ENCODE measurements at places on chromosomes 3 and 15.
A peak's percentile ranks its signal among the peaks of the same experiment; 100 is the strongest.

GRCh38 chr3:141045849-141046248 is 5.3 kb upstream of the SPSB4 start:
- DNase-seq = no peak

DNA sequence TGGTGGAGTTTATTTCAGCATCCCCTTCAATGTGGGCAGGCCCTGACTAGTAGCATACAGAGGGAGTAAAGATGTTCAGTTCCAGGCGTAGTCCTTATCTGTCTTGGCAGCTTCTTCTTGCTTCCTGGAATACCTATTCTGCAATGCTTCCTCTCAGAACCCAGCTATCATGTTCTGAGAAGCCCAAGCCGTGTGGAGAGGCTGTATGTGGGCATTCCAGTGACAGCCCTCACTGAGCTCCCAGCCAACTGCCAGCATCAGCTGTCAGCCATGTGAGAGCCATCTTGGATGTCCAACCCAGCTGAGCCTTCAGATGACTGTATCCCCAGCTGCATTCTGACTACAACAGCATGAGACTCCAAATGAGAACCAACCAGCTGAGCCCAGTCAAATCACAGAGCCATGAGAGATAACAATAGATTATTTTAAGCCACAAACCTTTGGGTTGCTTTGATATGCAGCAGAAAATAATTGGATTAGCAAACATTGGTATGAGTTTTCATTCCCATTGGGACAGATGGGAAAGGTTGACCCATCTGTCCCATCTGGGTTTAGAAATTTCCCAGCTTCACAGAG is 8.4 kb upstream of the CMTM7 start:
- no peak for DNase-seq

DNA sequence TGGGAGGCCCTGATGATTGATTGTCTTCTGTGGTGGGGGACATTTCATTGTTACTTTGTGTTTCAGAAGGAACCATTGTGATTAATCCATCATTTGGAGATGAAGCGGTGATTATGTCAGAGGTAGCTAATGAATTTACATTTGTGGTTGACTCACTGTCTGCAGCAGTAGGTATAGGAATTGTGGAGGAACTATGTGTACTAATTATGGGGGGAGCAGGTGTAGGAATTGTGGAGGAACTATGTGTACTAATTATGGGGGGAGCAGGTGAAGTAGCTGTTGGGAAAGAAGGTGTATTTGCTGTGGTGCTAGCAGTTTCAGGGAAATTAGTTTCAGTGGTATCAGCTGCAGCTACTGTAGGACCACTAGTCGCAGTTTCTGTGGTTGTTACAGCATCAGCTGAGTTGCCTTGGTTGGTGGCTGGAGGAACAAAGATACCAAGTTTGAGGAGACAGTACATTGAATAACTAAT is 6.9 kb downstream of the MUC13 start:
- no peak for DNase-seq

DNA sequence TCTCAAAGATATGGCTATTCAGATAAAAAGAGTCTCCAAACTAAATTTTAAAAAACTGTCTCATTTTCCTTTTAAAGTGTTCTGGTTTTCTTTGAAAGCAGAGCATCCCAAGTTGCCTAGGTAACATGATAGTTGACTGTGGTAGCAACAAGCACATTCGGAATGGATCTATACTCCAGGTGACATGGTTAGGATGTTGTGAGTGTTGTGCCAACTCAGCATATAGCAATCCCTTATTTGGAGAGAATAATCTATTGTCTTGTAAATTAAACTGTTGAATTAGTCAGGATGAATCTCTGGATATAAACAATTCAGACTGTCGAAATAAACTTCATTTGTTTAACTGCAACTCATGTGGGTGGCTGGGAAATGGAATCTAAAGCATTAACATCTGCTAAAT is 418.6 kb downstream of the TUSC7 start:
- DNase-seq = no peak

DNA sequence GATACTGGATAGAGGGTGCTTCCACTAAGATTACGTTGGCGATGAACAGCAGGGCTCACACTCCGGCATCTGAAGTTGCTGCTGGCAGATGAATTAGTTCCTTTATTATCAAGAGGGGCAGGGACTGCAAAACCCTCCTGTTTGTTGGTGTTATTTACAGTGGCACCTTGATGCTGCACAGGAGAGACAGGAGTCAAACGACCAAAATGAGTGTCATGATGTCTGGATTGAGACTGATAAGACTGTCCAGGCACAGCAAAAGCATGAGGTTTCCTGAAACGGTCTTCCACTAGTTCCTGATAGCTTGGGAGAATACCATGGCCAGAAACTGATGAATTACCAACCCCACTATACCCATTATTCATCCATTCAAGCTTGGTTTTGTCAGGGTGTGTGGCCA is 100.8 kb upstream of the NEDD4 start:
- DNase-seq = no peak

GRCh38 chr3:48285132-48285531 is 44.2 kb downstream of the ZNF589 start:
- DNase-seq = no peak

DNA sequence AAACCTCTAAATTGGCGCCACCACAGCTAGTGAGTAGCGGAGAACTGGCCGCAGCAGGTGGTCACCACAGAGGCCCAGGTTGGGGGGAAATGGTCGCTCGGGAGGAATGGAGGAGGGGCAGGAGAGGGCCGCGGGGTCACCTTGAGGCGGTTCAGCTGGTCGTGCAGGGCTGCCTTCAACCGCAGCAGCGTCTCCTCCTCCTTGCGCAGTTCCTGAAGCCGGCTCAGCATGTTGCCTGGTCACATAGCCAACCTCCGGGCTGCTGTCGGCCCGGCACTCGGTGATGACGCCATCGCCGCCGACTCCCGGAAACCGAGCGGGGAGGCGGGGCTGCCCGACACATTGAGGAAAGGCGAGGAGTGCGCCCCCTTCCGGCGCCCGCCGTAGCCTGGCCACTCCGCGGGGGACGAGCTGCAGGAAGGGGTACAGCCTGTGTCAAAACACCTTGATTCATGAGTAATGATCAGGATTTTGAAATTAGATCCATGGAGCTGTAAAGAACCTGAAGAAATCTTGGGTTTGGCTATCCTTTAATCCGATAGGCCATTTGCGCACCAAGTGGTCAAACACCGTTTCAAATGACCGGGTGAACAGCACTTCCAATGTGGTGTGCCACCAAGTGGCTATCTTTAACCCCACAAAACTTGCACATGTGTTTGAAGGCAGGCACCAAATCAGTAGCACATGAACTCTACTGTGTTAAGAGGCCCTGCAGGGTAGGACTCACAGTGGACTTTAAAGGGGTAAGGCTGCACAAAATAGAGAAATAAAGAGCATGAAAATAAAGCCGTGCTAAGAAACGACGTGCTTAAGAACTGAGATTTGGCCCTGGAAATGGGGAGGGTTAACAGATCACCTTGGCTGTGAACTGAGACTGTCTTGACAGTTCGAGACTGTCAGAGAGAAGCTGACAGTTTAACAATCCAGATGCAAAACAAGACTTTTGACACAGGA is at the start of gene SNAPC5:
Gene SNAPC5 (minus strand): TSS at position 261 of the 954 bp plus-strand sequence. CDS start 31 bp downstream, at position 230.
- DNase-seq = peak; percentile 67

DNA sequence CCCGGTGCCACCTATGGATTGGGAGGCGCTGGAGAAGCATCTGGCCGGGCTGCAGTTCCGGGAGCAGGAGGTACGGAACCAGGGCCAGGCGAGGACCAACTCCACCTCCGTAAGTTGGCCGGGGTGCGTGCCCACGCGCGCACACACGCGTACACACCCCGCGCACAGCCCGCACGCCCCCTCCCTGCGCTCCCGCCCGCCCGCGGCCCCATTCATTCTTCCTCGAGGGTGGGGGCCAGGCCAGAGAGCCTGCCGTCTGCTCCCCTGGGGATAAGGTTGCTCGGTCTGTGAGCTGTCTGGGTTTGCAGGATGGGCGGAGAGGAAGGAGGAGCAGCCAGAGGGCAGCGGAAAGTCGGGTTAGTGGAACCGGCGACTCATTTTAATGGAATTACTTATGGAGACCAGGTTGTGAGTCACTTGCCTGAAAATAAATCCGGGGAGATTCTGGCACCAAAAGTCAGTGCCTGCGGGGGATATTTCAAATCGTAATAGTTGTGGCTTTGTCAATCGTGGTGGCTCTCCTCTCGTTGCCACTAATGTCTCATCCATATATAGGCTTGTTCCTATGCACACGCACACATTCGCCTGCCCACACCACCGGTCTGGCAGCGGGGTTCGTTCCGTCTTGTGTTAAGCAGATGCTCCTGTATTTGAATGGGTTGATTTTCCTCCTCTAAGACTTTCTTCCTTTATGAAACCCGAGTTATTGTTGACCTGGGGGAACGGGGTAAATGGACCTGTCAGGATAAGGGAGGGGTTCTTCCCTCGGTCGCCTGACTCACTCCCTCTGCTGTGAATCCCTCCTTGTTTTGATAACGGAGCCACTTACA is 223.4 kb upstream of the IL12A start:
- no peak for DNase-seq

GRCh38 chr3:100334488-100335351 is at the start of gene NIT2:
NIT2 (plus strand) TSS chr3:100334757; CDS start chr3:100334792, 35 bp downstream.
- DNase-seq = peak; percentile 19

DNA sequence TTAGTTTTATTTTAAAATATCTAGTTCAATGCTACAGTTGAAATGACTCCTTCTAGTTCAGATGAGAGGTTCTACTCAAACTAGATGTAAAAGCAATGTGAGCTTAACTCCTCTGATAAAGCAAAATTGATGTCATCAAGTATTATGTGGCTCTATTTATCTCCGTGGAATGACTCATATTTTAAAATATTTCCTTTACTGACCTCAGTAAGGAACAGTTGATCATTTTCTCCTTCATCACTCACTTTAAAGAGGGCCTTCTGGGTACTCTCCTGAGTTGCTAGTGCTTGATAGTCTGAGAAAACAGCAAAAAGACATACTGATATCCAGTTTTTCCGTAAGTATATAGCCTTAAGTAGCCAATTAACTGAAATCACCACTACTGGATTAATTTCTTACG is 1099.3 kb downstream of the ROBO2 start:
- DNase-seq = no peak

- no peak for DNase-seq
Observed at GRCh38 chr3:5019411-5020241, 40.4 kb downstream of the BHLHE40 start.

- DNase-seq = no peak
Observed at GRCh38 chr15:51494411-51495314, 127.9 kb downstream of the DMXL2 start.

DNA sequence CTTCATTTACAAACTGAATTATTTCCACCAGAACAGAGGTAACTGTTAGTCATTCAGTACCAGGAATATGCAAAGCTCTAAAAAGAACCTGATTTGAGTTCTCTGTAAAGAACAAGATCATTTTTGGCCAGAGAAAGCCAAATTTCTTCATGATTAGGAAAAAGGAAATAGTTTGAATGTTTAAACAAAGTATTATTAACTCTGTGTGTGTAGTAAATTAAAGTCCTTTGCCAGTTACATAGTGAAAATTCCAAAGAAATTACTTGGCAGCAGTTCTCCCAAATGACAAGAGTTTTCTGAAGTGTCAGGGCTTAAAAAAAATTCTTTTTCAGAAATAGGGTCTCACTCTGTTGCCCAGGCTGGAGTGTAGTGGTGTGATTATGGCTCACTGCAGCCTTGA is 24.5 kb downstream of the QTRT2 start:
- no peak for DNase-seq

- DNase-seq = no peak
Observed at GRCh38 chr15:21270474-21270873, 169.8 kb downstream of the POTEB3 start.

GRCh38 chr15:70763120-70763949 is at the start of gene UACA:
UACA (minus strand) TSS chr15:70763558; CDS start chr15:70763407, 151 bp downstream.
- DNase-seq = peak; percentile 82

DNA sequence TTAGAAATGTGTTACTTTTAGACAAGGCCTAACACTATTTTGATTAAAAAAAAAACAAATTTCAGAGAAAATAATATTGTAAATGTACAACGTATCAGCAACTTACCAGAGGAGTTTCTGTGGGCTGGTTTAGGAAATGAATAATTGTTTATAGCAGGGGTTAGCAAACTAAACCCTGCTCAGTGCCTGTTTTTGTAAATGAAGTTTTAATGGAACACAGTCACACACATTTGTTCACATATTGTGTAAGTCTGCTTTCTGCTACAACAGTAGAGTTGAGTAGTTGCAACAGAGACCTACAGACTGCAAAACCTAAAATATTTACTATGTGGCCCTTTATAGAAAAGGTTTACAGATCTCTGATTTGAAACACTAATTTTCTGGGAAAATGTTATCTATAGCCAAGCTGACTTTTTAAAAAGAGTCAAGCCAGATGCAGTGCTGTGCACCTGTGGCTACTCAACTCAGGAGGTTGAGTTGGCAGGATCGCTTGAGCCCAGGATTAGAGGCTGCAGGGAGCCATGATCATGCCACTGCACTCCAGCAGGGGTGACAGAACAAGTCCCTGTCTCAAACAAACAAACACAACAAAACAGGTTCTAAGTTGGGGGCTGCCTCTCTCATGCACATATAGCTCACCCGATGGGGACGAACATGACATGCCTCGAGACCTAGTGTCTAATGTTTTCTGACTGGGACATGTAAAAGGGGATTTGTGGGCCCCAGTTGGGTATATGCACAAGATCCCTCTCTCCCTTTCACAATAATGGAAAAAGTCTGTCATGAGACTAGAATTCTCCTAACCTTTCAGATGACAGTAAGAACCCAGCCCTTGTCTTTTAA is 182.5 kb downstream of the TNIK start:
- no peak for DNase-seq

- DNase-seq = no peak
Observed at GRCh38 chr15:67801926-67802914, 23.1 kb upstream of the SKOR1 start.

DNA sequence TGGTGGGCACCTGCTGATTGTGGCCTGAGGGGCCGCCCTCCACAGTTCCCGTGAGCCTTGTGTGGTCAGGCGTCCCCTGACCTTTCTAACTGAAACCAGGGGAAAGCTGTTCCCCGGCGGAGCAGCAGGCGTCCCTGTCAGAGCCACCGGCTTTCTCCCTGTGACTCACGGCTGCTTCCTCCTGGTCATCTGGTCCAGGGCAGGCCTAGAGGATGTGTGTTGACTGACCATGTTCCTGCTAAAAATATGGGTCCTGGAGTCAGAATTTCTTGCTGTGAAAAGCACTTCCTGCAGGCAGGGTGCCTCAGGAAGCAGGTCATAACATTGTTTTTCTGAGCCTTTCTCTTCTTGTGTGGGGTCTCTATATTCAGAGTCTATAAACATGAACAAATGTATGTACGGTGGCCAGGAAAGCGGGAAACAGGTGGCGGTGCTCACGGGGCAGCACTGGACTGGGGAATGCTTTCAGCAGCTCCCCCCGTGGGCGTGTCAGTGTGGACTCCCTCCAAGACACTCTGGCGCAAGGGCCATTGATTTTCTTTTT is 38.4 kb upstream of the CGNL1 start:
- DNase-seq = no peak

DNA sequence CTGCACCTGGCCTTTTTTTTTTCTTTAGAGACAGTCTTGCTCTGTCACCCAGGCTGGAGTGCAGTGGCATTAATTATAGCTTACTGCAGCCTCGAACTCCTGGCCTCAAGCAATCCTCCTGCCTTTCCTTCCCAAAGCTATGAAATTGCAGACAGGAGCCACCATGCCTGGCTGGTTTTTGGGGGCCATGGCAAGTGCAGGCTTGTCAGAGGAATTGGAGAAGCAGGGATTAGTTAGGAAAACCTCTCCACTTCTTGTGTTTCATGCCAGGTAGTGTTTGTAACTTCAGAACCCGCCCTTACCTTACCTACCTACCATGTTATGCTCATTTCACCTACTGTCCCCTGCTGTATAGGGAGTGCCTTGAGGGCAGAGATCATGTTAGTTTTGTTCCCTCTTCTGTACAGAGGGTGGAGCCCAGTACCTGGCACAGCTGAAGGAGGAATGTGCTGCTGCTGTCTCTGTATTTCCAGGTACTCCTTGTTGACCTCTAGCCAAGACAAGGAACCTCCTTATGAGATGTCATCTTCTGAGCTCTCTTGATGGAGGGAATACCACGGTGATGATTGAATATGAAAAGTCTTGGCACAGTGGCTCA is 43.8 kb downstream of the TRAK1 start:
- DNase-seq = no peak

All from NCI-H1694 (cell line).